ENCODE measurements at places on chromosomes 1 and 21.

DNA sequence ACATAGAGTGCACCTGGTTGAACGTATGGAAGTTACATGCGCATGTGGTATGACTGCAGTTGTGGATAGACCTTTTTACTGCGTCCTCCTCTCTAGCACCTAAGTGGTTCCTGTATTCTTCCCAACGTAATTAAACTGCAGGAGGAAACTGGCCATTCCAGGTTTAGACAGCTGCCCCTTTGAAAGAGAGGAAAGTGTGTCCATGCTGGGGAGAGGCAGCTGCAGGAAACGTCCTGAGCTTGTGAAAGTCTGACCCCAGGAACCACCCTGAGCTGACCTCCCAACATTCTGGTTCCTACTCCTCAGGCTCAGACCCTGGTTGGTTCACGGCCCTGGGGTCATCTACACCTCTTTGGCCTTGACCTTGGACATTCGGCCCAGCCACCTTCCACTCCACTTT, 309.3 kb downstream of the DISC1 start:
- DNase-seq: no peak

- no peak for DNase-seq
Observed at GRCh38 chr1:71296551-71297134, 215.8 kb upstream of the ZRANB2 start.

- no peak for DNase-seq
Observed at GRCh38 chr1:25743164-25744139, 56.5 kb upstream of the SELENON start.

GRCh38 chr1:116878804-116879477, 30.8 kb upstream of the PTGFRN start:
- DNase-seq: no peak
